ENCODE measurements at places on chromosomes 7 and 10.

- DNase-seq: no peak
These were observed 244.6 kb downstream of the PHTF2 start for GRCh38 chr7:78043159-78043558.

GRCh38 chr10:24259365-24260130 lies 50.6 kb downstream of the KIAA1217 start:
- DNase-seq: peak; percentile 6

DNA sequence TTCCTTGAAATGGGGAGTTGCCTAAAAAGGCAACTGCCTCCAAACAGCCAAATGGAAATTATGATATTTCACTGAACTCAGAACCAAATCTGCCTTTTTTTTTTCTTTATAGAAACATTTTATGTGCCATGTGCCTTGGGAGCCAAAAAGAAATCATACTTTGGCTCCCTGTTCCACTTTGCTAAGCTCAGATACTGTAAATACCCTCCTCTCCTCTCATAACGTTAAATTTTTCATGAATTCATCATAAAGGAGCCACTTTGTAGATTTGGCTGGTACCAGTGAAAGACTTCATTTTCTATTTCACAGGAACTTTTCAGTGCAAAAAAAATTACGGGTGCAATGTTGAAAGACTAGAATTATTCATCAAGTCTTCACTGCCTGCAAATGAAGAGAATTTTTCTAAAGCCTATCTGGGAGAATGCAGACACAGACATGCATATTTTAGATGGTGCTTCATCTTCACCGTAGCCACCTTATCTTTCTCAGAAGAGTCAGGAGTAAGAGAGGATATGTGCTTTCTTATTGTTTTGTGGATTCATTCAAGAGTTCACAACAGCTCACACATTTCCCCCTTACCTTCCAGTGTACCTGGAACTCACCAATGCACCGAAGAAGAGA lies 742.3 kb upstream of the GALNT17 start:
- no peak for DNase-seq

GRCh38 chr7:95056901-95057300 lies 149.5 kb downstream of the PPP1R9A start:
- DNase-seq: no peak

GRCh38 chr7:108463613-108464012 lies 7.4 kb upstream of the NRCAM start:
- no peak for DNase-seq

- no peak for DNase-seq
These were observed 7.6 kb downstream of the WNT8B start for GRCh38 chr10:100470367-100470766.

DNA sequence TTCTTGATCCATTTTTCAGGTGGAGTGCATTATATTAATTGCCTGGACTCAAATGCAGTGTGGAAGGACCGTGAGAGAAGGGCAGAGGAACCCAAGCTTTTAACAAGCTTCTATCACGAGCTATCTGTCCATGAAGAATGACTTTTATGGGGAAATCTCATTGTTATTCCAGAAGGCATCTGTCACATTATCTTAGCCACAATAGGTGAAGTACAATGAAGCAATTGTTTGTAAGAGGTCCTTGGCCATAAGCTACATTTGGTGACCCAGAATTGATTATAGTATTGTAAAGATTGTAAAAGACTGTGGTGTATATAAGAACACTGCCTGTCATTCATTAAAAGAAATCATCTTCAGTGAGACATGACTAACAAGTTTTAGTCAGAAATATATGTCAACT lies 58.6 kb upstream of the RELN start:
- no peak for DNase-seq

DNA sequence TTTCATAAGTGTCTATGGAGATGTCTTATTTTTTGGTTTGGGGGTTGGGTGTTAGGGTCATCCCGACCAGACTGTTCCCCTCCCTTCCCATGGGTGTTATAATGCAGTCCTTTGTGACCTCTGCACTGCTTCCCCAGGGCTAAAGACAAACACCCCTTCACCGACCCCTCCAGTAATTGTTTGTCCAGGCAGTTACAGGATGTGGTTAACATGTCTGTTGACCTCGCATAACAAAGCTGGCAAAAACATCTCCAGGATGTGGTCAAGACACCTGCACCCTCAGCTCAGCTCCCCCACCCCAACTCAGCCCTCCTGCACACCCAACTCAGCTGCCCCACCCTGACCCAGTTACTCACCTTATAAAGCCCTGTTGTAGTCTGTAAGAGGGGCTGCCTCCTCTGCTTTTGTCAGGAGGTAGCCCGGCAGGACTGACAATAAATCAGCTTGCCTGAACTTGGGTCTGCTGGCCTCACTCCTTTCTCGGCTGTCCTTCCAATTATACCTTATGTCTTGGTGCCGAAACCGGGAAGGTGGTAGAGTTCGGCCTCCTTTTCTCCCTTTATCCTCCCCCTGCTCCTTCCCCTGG lies 102.2 kb downstream of the ZNF92 start:
- no peak for DNase-seq

GRCh38 chr10:62248465-62248864 lies 20.2 kb downstream of the RTKN2 start:
- no peak for DNase-seq

DNA sequence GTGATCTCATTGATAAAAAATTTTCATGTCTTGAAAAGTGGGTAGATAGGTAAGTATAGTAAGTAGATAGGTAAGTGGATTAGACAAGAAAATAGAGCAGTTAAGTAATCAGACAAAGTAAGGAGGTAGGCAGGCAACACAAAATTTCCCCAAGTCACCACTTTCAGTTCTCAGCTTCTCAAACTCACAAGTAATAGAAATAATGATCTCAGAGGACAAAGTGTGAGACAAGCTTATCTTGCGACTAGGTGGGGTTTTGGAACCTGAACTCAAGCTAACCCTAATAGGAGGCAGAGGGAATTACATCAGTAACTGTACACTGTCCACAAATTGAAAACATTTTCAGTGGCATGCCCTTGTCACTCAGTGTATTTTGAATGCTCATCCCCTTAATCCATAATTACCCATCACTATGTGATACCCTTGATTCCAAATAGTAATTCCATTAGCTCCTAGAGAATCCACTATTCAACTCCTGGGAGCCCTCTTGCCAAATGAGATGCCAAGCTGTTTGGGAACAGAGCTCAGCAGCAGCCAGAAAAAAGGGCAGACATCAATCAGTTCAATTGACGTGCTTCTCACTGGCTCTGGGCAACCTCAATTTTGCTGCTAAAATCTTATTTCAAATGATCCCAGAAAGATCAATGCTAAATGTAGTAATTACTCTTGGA lies 703.2 kb downstream of the XPNPEP1 start:
- no peak for DNase-seq

DNA sequence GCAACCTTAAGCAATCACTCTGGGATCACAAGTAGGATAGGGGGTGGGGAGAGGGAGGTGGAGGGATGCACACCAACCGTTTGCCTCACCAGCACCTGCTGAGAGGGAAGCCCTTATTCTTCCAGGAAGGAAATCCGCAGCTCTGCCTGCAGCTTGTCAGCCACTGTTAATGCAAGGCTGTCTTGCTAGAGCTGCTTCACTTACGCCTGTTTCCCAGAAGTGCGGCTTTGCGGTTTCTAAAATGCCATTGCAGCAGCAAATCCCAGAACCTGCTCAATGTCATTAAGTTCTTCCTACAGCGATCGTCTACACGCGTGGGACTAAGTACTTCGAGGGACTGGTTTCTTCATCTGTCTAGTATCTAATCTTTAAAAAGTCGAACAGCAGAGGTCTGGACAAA lies 191.1 kb downstream of the ZMYND11 start:
- no peak for DNase-seq

All from DMS 273 treated with DMSO at 0.1 percent for 48 hours (cell line).